ENCODE measurements at places on chromosomes 13 and 19.
A peak's percentile ranks its signal among the peaks of the same experiment; 100 is the strongest.

- DNase-seq = no peak
These were observed 1266.2 kb downstream of the SLITRK5 start for GRCh38 chr13:88937384-88937783.

DNA sequence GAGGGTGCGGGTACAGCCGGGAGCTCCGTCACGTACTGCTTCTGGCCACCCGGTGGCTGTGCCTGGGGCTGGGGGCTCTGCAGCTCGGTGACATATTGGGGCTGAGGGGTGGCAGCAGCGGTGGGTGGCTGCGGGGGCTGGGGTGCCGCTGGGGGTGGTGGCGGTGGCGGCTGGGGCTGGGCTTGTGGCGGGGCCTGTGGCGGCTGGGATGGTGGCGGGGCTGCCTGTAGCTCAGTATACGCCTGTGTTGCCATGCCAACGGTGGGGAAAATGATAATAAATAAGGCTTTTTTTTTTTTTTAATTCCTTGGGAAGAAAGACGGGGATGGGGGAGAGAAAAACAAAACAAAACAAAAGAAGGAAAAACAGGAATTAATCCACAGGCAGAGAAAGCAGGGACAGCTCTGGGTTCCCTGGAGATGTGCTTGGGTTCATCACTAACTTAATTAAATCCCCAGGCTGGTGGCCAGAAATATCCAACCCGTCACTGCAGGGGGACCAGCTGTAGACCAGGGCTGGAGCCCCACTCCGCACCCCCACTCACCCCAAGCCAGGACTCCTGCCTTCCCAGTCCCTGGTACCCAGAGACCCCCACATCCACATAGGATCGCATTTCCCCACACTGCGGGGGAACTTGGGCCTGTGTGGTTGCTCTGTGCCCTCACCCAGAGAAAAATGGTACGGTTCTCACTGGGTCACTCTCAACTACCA, 12.4 kb downstream of the RFX1 start:
- no peak for DNase-seq

- no peak for DNase-seq
These were observed 340.0 kb upstream of the SLITRK5 start for GRCh38 chr13:87331178-87331577.

- no peak for DNase-seq
These were observed 271.9 kb upstream of the GPC6 start for GRCh38 chr13:92954746-92955145.

- no peak for DNase-seq
These were observed 62.2 kb downstream of the DCT start for GRCh38 chr13:94417294-94417693.

DNA sequence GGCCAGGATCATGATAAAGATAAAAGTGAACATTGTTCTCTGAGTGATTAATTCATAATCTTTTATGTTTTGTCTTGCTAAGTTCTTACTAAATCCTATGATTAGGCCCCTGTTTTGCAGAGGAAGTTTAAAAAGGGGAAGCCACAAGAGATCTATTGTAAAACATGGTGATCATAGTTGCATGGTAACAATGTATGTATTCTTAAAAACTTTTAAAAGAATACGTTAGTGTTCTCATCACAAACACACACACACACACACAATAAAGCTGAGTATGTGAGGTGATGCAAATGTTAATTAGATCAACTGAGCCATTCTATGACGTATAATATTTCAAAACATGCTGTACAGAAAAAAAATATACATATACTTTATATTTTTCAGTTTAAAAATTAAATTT, 51.2 kb downstream of the MBD3L2B start:
- no peak for DNase-seq

- DNase-seq = peak; percentile 88
These were observed 38.2 kb downstream of the NFIC start for GRCh38 chr19:3404324-3405260.

DNA sequence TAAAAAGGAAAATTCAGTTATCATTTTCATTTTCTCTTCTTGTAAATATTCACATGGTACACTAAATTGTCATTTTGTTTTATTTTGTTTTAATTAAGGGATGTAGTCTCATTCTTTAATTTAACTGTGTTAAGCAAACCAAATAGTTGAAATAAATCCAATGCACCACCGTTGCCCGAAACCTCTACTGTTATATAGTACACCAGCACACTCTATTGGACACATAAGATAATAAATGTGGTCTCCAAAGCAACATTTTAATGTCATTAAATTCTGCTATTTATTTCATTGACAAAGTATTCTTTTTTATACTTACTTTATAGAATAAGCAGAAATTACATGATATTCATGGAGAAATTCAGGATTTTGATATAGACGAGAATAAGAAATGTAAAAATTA, 156.4 kb upstream of the FREM2 start:
- DNase-seq = peak; percentile 30

- DNase-seq = no peak
These were observed 596 bp upstream of the GJB2 start for GRCh38 chr13:20193162-20193906.

- DNase-seq = no peak
These were observed at the start of gene GRK1 for GRCh38 chr13:113666951-113667701. Gene GRK1, plus strand, starts transcription at chr13:113667219. Its CDS starts 168 bp downstream, at chr13:113667387.

DNA sequence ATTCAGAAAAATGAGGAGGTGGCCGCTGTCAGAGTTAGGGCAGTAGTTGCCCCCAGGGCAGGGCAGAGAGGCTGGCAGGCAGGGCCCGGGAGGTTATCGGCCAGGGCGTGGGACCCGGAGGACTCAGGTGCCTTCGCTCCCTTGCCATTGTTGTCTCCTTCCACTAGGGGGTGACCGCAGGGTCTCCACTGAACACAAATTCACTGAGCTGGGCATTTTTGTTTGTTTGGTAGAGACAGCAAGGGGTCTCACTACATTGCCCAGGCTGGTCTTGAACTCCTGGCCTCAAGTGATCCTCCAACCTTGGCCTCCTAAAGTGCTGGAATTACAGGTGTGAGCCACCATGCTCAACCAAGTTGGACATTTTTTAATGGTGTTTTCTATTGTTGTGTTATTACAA, 25.1 kb downstream of the CARS2 start:
- peak; percentile 10 for DNase-seq

- peak; percentile 61 for DNase-seq
These were observed 9.2 kb upstream of the FBN3 start for GRCh38 chr19:8158411-8159074.

GRCh38 chr13:41675306-41675705, 218.0 kb downstream of the RGCC start:
- DNase-seq = peak; percentile 21

GRCh38 chr19:24078680-24079079, 8.3 kb upstream of the ZNF254 start:
- no peak for DNase-seq

GRCh38 chr13:82036602-82037001, 1695.7 kb upstream of the SPRY2 start:
- DNase-seq = no peak

DNA sequence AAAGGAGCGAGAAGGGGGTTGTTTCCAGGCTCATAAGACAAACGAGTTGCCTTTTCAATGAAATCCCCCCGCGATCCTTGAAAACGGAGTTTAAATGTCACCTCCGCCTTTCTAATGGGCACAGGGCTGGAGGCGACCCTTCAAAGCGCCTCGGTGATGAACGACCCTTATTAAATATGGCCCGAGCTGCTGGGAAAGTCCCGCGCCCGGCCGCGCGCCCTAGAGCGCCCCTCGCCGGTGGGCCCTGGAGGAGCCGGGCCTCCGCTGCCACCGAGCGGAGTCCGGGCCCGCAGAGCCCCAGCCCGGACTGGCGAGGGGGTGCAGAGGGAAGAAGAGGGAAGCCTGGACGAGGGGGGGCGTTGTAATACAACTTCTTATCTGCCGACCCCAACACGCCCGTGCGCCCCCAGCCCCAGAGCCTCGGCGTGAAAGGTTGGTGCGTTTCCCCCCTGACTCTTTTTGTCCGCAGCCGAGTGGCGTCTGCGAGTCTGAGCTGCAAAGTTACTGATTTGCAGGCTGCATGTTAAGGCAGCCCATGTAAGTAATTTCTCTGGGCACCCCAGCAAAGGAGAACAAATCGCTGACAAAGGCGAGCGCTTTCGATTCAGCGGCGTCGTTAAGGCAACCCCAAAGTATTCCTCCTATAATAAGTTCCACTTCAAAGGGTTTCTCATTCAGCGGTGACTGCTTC, 11.9 kb downstream of the ZIC5 start:
- DNase-seq = no peak

GRCh38 chr13:48862572-48862971, 113.1 kb upstream of the FNDC3A start:
- DNase-seq = no peak

- peak; percentile 99 for DNase-seq
These were observed at the start of gene CTU1 for GRCh38 chr19:51108066-51108804. Gene CTU1, minus strand, starts transcription at chr19:51108409. Its CDS starts 3,840 bp downstream, at chr19:51104569.

- DNase-seq = no peak
These were observed 27.1 kb downstream of the SLITRK5 start for GRCh38 chr13:87698268-87698667.

DNA sequence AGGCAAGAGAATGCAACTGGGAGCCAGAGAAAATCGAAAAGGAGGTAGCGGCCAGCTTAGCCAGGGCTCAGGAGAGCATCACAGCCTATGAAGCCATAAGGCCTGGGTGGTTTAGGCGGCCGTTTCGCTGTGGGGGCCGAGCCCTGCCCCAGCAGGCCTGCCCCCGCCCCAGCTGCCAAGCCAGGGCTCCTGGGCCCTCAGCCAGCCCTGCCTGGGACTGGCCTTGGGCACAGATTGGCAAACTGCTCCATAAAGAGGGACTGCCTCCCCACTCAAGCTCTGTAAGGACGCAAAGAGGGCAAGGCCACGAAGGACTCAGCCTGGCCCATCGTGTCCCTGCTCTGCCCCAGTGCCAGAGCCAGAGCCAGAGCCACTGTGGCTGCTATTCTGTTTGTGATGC, 10.2 kb downstream of the ZNF653 start:
- DNase-seq = no peak

Measured in HFFc6 (cell line).